ENCODE measurements at places on chromosomes 16 and 17.

GRCh38 chr17:40021451-40021971, 6.3 kb downstream of the CSF3 start:
- DNase-seq = no peak

GRCh38 chr17:48056246-48056745, 8.1 kb downstream of the NFE2L1 start:
- DNase-seq = no peak

- DNase-seq = no peak
Observed at GRCh38 chr17:77426676-77427386, 286.1 kb downstream of the SEC14L1 start.

DNA sequence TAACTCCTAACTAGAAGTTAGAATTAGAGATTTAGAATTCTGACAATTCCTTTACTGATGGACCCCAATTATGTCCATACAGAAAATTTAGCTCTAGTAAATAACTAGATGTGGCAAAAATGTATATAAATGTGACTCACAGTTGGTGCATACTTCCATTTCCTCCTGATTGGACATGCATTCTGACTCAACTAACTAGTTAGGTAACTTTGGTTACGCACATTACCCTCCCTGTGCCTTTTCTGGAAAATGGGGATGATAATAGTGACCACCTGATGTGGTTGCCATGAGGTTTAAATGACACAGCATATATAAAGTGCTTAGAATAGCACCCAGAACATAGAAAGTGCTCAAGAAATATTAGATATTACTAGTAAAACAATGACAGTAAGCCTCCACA, 550.0 kb upstream of the SALL1 start:
- no peak for DNase-seq

GRCh38 chr17:80224683-80225082, 4.5 kb downstream of the SLC26A11 start:
- DNase-seq = no peak

GRCh38 chr16:65758620-65759019, 607.9 kb upstream of the CDH5 start:
- no peak for DNase-seq

DNA sequence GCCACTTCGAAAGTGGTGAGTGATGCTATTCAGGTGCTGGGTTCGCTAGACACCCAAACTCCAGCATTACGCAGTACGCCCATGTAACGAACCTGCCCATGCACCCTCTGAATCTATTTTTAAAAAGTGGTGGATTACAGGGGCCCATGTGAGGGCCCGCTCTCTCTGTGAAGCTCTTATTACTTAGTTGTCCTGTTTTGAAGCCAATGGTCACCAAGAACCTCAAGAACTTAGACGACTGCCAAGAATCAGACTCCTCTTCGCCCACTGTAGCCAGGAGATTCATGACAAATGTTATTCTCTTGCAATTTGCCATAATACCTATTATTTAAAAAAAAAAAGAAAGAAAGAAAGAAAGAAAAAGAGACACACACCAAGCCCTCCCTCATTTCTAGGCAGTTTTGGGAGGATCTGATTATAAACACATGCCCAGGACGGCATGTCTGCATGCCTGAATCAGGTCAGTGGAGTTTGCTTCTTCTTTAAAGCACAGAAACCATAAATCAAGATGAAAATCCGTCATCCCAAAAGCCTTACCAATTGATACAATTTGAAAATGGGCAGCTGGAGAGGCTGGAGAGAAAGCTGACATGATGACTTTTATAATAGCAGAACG, 108.6 kb downstream of the IRX3 start:
- DNase-seq = no peak

GRCh38 chr16:88753602-88754001, 31.4 kb downstream of the PIEZO1 start:
- no peak for DNase-seq

DNA sequence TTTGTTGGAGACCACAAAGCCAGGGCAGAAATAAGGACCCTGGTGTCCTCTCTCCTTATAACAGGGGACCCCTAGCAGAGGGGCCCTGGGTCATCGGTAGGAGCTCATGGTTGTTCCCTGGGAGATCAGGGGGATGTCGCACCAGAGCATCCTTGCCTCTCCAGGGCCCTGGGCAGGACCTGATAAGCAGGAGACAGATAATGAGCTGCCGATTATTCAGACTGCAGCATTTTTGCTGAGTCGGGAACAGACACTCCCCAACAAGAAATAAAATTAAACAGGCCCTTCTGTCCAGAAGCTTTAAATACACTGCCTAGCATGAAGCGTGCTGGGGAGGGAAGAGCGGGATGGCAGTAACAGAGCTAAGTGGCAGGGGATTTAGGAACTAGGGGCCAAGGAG, 15.4 kb upstream of the GFAP start:
- DNase-seq = no peak

GRCh38 chr17:53387745-53388144, 435.0 kb upstream of the KIF2B start:
- no peak for DNase-seq

- DNase-seq = no peak
Observed at GRCh38 chr17:33745047-33745760, 452.1 kb upstream of the ASIC2 start.

GRCh38 chr16:80554033-80554432, 13.2 kb downstream of the DYNLRB2 start:
- DNase-seq = no peak

GRCh38 chr17:10648956-10649355, 8.2 kb downstream of the MYH3 start:
- no peak for DNase-seq

GRCh38 chr17:22305356-22306071, 613.2 kb downstream of the KCNJ18 start:
- no peak for DNase-seq

DNA sequence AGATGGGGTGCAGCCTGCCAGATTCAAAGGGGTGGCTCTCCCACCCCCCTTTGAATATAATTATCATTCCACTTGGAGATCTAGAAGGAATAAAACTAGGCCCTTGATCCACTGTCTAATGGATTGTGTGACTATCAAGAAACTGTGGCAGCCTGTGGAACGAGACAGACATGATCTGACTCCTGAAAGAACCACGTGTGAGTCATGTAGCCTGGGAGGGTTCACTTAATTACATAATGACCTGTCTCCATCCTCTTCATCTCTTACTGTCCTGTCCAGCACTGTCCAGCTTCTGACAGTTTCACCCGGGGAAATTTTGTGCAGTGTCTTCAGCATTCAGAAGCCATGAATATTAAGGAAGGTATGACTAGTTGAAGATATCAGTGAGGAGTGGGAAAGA, 43.3 kb upstream of the CDH13 start:
- DNase-seq = no peak

DNA sequence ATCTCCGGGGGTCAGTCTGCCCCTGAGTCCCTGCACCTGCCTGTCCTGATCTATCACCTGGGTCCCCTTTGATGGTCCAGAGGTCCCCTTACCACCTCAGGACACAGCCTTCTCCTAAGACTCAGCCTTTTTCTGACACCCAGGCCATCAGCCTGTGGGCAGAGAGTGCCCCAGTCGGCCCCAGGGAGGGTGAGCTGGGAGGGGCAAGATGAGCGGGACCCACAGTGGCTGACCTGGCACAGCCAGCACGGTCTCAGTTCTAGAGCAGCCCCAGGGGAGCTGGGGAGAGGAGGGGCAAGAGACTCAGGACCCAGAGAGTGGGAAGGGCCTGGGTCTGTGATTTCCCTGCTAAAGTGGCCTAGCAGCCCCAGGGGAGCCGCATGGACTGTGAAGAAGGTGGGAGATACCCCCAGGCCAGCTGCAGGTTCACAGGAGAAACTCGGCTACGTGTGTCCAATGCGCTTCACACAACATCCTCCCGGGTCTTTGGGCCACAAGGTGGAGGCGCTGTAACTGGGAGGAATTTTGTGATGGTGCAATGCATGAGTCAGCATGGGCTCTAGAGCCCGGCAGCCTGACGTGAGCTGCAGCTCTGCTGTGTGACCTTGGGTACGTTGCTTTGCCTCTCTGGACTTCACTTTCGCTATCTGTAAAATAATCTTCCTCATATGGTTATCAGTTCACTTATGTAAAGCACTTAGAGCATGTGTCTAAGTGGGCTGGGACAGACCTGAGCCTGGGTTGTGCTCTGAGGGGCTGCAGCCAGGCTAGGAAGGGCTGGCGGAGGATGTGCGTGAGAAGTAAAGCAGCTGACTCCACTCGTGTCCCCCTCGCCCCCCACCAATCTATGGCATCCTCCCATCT, 67.2 kb upstream of the LHX1 start:
- DNase-seq = no peak

GRCh38 chr16:89453501-89454321, 36.6 kb downstream of the ANKRD11 start:
- DNase-seq = no peak

DNA sequence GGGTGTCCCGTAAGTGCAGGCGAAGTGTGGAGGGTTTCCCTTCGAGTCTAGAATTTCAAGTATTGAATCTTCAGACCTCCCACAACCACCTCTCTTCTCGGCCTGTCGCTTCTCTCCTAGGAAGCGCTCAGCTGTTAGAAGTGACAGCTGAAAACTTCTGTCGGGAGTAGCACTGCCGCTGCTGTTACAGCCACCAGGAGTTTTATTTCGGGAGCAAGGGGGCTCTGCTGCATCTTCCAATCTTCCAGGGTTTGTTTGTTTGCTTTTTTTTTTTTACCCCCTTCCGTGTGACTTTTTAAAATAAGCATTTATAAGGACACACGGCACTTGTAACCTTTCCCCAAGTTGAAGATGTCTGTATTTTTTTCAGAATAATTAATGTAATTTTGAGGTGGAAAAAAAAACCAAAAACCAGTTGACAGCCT, 767 bp downstream of the RPS6KB1 start:
- DNase-seq = no peak

GRCh38 chr17:30173649-30174048, 57.0 kb downstream of the NSRP1 start:
- DNase-seq = no peak

GRCh38 chr16:85449191-85449884, 163.8 kb upstream of the GSE1 start:
- no peak for DNase-seq

GRCh38 chr17:27793168-27793905, 7.0 kb downstream of the NOS2 start:
- no peak for DNase-seq

- no peak for DNase-seq
Observed at GRCh38 chr17:37512442-37513068, 22.9 kb downstream of the DUSP14 start.

DNA sequence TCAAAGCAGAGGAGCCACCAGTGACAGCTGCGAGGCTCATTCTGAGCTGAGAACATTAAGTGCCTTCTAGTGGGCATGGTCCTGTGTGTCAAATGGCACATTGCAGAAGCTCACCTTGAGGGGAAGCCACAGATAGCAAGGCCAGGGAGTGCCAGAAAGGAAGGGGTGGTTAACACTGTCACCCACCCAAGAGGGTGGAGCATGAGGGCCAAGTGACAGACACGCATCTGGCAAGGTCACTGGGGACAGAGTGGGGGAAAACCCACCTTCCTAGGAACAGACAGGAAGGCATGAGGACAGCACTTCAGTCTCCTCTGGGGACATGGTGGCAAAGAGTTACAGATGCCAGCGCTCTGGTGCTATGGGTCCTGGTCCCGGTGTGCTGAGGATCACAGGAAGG, 22.1 kb downstream of the NUBP1 start:
- no peak for DNase-seq

DNA sequence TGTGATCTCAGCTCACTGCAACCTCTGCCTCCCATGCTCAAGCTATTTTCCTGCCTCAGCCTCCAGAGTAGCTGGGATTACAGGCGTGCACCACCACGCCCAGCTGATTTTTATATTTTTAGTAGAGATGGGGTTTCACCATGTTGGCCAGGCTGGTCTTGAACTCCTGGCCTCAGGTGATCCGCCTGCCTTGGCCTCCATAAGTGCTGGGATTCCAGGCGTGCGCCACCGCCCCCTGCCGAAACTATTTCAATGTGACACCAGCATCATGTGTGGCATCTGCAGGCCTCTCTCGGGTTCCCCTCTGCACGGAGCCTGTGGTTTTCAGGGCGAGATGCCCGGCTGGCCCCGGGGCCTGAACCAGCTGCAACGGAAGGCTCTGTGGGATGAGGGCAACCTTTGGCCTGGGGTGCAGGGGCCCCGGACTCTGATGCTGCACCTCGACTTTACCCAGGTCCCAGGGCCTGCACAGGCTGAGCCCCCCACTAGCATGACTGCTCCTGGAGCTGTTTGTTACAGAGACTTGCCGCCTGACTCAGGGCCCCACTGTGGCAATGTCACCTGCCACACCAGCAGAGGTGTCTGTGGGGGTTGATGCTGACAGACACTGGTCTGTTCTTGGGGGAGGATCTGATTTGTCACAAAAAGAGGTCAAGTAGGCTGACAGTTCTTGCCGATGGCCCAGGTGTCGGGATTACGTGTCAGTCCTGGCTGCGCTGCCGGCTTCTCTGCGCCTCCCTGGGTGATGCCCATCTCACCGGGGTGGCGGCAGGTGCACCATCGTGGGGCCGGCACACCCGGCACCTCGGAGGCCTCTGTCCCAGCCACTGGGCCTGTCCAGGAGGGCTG, 8.6 kb upstream of the TEX19 start:
- DNase-seq = peak; percentile 20

- no peak for DNase-seq
Observed at GRCh38 chr17:59396134-59396826, 64.8 kb downstream of the YPEL2 start.

GRCh38 chr16:85715169-85716021, 26.6 kb upstream of the GINS2 start:
- DNase-seq = no peak

DNA sequence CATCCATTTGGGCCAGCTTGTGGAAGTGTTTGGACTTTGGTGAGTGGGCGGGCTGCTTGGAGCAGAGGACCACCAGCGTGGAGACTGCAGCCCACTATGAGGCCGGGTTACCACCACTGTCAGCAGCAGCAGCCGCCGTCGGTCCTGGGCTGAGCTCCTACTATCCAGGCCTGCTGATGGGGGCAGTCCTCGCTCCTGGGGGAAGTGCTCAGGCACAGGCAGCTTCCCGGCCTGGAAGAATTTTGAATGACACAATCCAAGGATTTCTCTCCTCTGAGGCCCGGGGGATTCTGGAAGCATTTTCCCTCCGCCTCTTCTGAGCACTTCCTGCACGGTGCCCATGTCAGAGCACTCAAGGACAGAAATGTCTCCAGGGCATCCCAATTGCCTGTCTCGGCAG, 5.3 kb upstream of the NOD2 start:
- no peak for DNase-seq

DNA sequence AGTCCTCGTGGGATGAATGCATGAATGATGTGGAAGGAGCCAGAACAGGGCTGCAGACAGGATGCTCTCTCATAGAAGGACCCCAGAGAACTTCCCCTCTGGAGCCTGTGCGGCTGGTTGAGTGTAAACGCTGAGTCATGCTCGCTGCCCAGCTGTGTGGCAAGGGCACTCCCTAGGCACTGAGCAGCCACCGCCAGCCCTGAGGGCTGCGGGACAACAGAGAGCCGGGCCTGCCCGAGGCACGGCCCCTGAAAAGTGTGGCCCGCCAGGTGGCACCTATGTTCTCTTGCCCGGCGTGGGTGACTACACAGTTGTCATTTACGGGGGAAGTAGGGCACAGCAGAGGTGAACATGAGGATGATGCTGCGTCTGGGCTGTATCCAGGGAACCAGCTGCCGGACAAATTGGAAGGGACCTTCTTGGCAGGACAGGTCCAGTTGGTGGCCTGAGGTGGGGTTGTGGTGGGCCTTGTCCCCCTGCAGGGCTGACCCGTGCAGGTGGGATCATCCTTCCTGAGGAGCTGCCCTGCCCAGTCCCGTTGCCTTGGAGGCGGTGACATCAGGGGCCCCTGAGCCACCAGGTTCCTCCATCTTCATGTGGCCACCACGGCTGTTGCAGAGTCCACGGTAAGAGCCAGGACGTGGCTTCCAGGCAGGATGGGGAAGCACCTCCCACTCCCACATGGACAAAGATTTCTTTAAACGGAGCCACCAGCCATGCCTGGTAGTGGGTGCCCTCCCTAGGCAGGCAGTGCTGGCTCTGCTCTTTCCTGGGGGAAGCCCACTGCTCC, 94.8 kb upstream of the CBX4 start:
- no peak for DNase-seq
